ENCODE measurements at places on chromosomes 7 and 10.

- no peak for DNase-seq
Measured at GRCh38 chr7:6157685-6158423, 114.6 kb downstream of the CYTH3 start.

DNA sequence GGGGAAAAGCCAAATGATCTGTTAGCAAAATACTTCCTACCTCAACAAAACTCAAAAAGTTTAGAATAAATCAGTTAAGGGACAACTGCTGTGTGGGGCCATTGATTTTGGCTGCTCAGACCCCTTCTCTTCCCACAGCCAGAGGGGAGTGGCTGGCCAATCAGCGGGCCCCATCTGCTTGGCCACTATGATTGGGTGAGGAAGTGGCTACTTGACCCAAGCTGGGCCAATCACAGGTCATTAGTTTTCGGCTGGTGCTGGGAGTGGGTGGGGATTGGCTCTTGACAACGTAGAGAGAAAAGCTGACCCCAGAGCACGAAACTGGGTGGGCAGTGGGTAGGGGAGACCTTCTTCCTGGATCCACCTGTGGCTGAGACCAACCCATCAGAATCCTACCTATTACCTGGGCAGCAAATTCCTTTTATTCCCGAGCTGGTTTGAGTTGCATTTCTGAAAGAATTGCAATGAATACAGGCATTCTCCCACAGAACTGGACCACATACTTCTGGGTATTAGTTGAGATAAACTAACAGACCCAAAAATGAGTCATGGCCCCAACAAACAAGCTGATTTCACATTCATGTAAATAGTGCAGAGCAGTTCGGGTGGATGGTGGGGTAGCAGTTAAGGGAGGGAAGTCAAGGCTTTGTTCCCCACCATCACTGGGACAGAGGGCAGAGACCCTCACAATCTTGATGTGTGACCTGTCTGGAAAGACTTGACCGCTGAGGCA is 35.6 kb upstream of the HMX3 start:
- no peak for DNase-seq

GRCh38 chr10:122162671-122163173 is 108.4 kb upstream of the BTBD16 start:
- DNase-seq, result no peak

GRCh38 chr10:26057466-26057865 is 123.4 kb downstream of the MYO3A start:
- DNase-seq, result no peak

DNA sequence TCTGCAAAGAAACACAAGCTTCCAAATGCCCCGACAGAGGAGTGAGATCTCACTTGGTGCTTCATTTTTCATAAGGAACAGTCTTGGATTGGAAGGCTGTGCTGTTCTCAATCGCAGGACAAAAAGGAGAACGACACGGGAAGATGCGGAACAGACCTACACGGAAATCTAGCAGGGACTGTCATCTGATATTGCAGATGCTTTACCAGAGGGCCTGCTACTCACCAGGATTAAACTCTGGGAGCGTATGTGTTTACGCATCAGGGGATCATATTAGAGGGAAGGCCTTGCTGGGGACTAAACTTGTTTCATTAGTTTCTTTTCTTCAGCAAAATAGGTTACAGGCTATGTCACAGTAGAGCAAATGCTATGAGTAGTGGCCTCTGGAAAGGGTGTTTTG is 82.8 kb upstream of the EEPD1 start:
- DNase-seq, result no peak

All from suppressor macrophage (primary cell).